ENCODE measurements at places on chromosomes 7 and 10.

- DNase-seq: no peak
Observed at GRCh38 chr7:104124893-104125477, 82.8 kb downstream of the ORC5 start.

DNA sequence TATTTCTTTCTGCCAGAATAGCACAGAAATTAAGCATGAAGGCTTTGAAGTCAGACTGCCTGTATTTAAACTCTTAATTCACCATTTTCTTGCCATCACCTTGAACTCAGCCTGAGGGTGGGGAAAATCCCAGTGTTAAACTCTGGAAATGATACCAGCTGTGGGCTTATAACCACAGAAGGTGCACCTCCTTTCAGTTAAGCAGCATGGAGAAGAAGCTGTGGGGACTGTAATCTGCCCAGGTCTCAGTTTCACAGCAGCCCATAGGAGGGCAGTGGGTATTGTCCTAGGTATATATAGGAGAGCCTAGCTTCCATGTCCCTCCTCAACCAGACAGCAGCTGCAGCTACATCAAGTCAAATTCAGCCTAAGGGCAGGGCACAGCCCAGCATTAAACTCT is 241.6 kb downstream of the HPSE2 start:
- DNase-seq: no peak

- no peak for DNase-seq
Observed at GRCh38 chr7:90173127-90173844, 19.0 kb downstream of the STEAP1 start.

DNA sequence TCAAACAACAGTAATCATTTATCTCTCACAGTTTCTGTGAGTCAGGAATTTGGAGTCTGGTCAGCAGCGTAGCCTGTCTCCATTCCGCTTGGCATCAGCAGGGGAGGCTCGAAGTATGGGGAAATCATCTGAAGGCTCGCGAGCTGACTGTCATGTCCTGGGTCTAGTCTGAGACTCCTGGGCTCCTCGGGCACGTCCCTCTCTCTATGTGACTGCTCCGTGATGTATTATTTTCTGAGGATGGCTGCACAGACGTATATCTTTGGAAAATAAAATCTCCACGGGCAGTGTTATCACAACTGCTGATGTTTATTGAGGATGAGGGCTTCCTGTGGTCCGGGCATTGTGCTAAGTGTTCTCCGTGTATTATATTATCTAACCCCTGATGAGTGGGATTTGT is 23.3 kb upstream of the PCGF5 start:
- DNase-seq: no peak

GRCh38 chr7:28390426-28390825 is 21.9 kb upstream of the CREB5 start:
- no peak for DNase-seq

DNA sequence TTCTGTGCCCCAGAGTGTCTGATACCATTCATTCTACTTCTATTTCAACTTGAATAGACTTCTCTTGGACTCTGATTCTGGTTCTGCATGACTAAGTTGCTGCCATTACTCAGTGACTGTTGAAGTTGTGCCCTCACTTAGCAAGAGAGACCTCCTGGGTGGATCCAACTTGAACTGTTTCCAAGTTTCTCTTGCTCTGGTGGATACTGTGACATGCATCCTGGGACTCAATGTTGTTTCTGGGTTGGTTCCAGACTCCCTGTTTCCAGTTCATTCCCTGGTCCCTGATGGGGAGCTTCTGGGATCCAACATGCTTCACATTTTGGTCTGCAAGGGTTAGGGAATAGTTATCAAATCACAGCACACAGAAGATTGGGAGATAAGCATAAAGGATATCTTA is 26.2 kb upstream of the PRPF18 start:
- DNase-seq: no peak

Measured in stimulated activated CD4-positive, alpha-beta T cell treated with anti-CD3 and anti-CD28 coated beads, Interleukin-4, amount 100 ng/mL, for 48 hours (primary cell).